GM10248 (cell line): ENCODE measurements at places on chromosomes 12 and 14.
A peak's percentile ranks its signal among the peaks of the same experiment; 100 is the strongest.

- peak; percentile 88 for DNase-seq
Observed at GRCh38 chr12:108803428-108804105, 53.8 kb downstream of the SSH1 start.

GRCh38 chr14:68561531-68562007 lies 231.3 kb downstream of the ZFP36L1 start:
- DNase-seq: no peak

DNA sequence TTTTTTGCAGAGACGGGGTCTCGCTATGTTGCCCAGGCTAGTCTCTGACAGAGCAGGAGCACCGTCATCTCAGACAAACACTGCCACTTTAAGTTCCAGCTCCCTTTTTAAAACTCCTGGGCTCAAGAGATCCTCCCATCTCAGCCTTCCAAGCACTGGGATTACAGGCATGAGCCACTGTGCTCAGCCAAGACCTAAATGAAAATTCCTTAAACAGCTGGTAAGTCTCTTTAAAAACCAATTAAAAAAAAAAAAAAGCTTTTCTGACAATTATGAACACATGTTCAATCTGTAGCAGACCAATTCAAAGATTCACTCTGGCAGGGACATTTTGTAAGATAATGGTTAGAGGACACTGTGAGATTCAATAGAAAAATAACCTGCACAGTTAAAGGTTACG lies 77.8 kb downstream of the HECTD4 start:
- DNase-seq: no peak

GRCh38 chr12:124648710-124649384 lies 81.4 kb upstream of the NCOR2 start:
- DNase-seq: no peak

GRCh38 chr14:42510071-42510470 lies 903.4 kb downstream of the LRFN5 start:
- no peak for DNase-seq

- no peak for DNase-seq
Observed at GRCh38 chr12:12180136-12180535, 86.7 kb downstream of the LRP6 start.

DNA sequence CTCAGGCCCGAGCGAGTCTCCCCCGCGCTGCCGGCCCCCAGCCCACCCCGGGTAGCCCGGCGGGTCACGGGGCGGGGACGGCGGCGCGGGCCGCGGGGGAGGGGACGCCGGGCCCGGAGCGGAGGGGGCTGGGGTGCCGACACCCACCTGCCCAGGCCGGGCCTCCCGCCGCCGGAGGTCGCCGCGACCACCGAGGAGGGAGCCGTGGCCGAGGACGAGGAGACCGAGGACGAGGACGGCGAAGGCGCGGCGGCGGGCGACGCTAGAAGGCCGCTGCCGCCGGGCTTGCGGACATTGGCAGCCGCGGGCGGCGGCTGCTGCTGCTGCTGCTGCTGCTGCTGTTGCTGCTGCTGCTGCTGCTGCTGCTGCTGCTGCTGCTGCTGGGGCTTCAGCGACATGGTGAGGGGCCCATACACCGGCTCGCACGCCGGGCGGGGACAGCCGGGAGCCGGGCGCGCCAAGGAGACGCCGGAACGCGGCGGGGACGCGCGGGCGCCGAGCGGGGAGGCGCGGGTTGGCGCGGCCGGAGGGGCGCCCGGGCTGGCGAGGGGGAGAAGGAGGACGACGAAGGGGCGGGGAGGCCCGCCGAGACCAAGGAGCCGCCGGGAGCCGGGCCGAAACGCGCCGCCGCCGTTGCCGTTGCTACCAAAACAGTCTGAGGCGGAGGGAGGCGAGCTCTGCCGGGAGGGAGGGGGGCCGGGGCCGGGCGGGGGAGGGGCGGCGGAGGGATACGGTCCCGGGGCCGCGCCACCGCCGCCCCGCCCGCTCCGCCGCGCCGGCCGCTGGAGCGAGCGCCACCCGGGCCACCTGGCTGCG lies at the start of gene ATXN2:
TSS of gene ATXN2 (minus strand) at position 679 of the 816 bp plus-strand sequence. CDS start at position 398, 281 bp downstream.
- DNase-seq: peak; percentile 90

DNA sequence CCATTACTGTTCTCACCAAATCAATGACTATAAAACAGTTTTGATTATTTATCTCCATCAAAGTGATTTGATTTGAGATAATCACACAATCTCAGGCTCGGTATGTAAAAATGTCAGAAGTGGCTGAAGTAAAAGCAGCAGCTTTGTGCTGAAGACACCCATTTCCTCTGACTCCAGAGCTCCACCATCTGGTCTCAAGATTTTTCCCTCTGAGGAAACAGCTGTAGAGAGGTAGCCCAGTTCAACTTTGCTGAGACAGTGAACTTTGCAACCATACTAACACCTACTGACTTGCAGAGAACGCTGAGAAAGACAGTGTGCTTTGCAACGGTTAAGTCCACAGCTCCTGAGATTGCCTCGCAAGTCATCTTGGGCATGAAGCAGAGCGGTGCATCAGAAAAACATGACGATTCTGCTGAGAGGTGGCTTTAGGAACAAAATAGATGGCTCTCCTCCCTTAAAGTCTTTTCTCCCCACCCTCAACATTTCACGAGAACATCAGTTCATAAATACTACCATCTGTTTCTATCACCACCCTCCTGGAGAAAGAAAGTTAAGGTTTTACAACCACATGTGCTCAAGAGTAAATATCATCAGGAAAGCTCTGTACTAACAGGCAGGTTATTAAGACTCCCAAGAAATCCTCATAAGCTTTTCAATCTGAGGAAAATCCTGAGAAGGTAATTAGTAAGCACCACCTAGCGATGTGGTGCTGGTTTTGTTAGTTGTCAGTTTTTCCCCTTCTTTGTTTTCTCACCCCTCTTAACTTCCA lies 34.8 kb downstream of the HIGD1C start:
- DNase-seq: peak; percentile 35

DNA sequence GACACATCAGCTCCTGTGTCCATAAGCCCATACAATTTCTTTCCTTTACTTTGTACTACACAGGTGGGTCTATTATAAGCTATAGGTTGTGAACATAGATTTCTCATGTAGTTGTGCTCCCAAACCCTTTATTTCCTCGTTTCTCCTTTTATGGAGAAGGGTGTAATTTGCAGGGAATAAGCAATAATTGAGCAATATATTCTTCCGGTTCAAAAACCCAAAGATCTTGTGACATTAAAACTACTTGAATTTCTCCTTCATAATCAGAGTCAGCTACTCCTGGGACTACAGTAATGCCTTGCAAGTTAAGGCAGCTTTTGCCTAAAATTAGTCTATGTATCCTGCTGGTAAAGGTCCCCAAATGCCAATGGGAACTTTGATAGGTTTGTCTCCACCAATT lies 19.1 kb upstream of the MAPKAPK5 start:
- no peak for DNase-seq

GRCh38 chr12:45285717-45286116 lies 69.8 kb downstream of the ANO6 start:
- DNase-seq: no peak

GRCh38 chr12:11793921-11794710 lies 144.6 kb downstream of the ETV6 start:
- DNase-seq: no peak

DNA sequence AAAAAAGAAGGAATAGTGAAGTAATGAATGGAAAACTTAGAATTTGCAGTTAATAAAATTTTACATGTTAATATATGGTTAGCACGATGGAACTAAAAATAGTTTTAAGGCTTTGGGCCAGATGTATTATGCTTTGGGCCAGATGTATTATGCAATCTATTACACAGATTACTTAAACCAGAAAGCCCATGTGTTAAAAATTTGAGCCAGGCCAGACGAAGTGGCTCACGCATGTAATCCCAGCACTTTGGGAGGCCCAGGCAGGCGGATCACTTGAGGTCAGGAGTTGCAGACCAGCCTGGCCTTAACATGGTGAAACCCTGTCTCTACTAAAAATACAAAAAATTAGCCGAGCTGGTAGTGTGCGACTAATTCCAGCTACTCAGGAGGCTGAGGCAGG lies 17.2 kb downstream of the IFT81 start:
- DNase-seq: no peak

DNA sequence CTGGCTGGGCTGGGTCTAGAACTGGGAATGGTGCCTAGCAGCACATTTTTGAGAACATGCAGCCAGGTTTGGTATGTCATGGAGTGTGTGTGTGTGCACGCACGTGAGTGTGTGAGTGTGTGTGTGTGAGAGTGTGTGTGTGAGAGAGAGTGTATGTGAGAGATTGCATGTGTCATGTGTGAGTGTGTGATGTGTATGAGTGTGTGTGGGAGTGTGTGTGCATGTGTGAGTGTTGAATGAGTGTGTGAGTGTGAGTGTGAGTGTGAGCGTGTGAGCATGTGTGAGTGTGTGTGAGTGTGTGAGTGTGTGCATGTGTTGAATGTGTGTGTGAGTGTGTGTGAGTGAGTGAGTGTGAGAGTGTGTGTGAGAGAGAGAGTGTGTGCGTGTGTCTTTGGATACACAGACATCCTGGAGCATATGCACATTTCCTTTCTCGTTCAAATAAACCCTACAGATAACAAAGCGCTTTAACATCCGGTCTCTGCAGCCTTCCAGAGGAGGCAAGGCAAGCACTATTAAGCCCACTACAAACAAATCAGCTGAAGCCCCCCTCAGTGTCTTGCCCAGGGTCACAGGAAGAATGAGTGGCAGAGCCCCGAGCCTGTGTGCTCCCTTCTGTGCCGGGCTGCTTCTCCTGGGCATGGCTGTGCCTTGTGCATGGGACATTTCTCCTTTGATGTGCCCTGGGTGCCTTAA lies 108.7 kb upstream of the ETV6 start:
- DNase-seq: no peak

DNA sequence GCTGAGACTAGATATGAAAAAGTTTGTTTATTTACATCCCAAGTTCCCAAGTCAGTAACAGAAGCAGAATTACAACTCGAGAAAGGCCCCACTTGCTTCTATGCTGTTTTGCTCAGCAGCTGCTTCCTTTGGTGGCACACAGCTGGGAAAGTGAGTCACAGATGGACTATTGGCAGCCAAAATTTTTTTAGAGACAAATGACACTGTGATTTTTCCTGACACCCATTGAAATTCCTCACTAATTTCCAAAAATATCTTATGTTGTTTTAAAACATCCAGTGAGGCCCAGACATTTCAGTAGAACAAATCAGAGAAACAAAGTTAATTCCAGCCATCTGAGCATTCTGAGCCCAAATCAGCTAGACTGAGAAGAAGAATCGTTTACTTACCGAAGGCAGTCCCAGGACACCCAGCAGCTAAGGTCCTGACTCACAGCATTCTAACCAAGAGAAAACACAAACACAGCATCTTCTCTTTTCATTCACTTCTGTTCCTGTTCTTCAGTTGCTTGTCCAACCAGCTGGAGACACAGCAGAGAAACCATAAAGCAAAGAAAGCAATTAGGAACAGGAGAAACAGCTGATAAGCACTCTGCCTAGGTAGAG lies 188.3 kb downstream of the DAD1 start:
- DNase-seq: no peak

- DNase-seq: no peak
Observed at GRCh38 chr14:22877000-22877501, 5.5 kb downstream of the LRP10 start.

GRCh38 chr12:87931812-87932211 lies 97.4 kb downstream of the C12orf50 start:
- no peak for DNase-seq

- DNase-seq: no peak
Observed at GRCh38 chr14:66628636-66629035, 120.7 kb downstream of the GPHN start.

DNA sequence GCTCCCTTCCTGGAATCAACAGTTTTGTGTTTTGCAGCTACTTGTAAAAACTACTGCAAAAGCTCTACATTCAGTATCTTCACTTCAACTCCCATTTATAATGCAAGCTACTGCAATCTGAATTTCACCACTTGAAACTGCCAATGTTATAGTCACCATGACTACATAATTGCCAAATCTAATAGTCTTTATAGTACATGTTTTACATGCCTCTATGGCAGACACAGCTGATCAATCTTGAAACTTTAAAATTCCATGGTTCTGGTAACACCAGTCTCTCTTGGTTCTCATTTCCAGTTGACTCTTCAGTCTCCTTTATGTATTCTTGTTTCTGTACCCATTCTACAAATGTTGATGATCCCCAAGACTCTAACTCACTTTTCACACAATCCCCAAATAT lies 185.9 kb downstream of the MED13L start:
- DNase-seq: no peak

DNA sequence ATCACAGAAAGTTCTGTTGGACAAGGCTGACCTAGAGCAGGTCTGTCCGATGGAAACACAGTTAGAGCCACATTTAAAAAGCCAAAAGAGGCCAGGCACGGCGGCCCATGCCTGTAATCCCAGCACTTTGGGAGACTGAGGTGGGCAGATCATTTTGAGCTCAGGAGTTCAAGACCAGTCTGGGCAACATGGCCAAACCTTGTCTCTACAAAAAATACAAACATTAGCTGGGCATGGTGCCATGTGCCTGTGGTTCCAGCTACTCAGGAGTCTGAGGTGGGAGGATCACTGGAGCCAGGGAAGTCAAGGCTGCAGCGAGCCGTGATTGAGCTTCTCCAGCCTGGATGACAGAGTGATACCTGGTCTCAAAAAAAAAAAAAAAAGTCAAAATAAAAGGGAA lies 14.9 kb downstream of the UBE3B start:
- no peak for DNase-seq

GRCh38 chr12:122265886-122266229 lies 436 bp downstream of the VPS33A start:
- no peak for DNase-seq

DNA sequence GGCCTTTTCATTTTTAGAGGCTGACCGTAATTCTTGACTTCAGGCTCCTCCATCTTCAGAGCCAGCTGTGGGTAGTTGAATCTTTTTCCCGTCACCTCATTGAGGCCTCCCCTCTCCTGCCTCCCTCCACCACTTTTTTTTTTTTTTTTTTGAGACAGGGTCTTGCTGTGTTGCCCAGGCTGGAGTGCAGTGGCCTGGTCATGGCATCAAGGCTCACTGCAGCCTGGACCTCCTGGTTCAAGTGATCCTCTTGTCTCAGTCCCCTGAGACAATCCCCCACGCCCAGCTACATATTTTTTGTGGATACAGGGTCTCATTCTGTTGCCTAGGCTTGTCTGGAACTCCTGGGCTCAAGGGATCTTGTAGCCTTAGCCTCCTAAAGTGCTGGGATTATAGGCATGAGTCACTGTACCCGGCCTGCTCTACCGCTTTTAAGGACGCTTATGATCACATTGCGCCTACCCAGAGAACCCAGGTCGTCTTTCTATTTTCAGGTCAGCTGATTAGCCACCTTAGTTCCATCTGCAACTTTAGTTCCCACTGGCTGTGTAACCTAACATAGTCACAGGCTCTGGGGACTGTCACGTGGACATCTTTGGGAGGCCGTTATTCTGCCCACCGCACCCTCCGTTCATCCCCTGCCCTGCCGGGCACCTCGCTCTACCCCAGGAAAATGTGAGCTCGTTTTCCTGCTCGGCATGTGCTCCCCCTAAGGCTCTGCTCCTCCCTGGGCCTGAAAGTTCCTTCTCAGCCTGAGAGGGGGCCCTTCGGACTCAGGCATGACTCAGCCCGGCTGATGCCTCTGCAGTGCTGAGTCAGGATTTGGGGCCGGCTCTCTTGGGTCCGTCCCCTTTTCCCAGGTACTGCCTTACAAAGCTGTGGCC lies 13.4 kb downstream of the TNFAIP2 start:
- DNase-seq: no peak
